ENCODE measurements at places on chromosomes 6 and 20. TPM values are rescaled to one million over a fixed set of nuclear protein-coding genes. Genes with fewer than 3 reads are reported as not detected.
A peak's percentile ranks its signal among the peaks of the same experiment; 100 is the strongest.

DNA sequence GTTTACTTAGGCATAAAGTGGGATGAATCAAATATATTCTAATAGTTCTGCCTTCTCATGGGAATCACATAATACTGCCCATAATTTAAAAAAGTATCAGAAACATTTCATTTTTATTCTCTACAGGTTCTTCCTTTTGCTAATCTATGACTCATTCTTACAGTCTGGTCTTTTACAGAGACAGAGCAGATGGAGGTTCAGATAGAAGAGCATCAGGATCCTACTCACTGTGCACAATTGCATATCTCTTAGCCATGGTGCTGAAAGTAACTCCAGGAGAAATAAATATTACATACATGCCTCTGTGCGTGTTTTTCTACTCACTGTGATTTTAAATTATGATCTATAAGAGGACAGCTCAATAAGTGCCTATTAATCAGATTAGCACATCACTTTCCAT is 16.3 kb upstream of the OR2B6 start:
- no peak overlapping the region for H3K4me3 ChIP-seq
- no peak overlapping the region for H3K27ac ChIP-seq
- H3K27me3 ChIP-seq, result no peaks in the 10 kb centered on the region
- H3K36me3 ChIP-seq, result no peaks in the 10 kb centered on the region
- no peaks in the 10 kb centered on the region for H3K4me1 ChIP-seq
- DNase-seq, result peak; percentile 9

Gene C20orf141
- total RNA-seq, result not detected

Gene SNPH
- total RNA-seq, result 21.4 TPM

Gene BFSP1
- 2.7 TPM for total RNA-seq

Gene SLX4IP
- 6.4 TPM for total RNA-seq

Gene ABCF1
- 67.3 TPM for total RNA-seq

- no peak overlapping the region for H3K4me3 ChIP-seq
- no peaks in the 10 kb centered on the region for H3K36me3 ChIP-seq
- DNase-seq, result no peak
- no peak overlapping the region for H3K27ac ChIP-seq
These were observed 25.3 kb upstream of the KIF3B start for GRCh38 chr20:32252189-32252588.

- no peaks in the 10 kb centered on the region for H3K36me3 ChIP-seq
- no peak for DNase-seq
- H3K4me3 ChIP-seq, result no peak overlapping the region
- peaks cover 17% of the 10 kb centered on the region for H3K4me1 ChIP-seq
These were observed 12.0 kb upstream of the PTPN1 start for GRCh38 chr20:50498071-50498776.

GRCh38 chr6:8758412-8758811 is 323.1 kb upstream of the SLC35B3 start:
- H3K36me3 ChIP-seq, result no peaks in the 10 kb centered on the region
- H3K4me1 ChIP-seq, result no peaks in the 10 kb centered on the region
- no peak overlapping the region for H3K4me3 ChIP-seq
- H3K27ac ChIP-seq, result no peak overlapping the region
- DNase-seq, result no peak

Gene TBXT
- not detected for total RNA-seq
